Activated T-helper 1 cell treated with anti-CD3 and anti-CD28 coated beads, Interleukin-12 subunit alpha, Interleukin-12 subunit beta, Interleukin-2, Interleukin-4 antibody, amounts not matched to agents 30 ng/mL and 10 ng/mL and 1 ng/mL, durations not matched to agents 14 hours and 24 hours and 36 hours (primary cell): ENCODE measurements at places on chromosomes 4 and X. TPM values are rescaled to one million over a fixed set of nuclear protein-coding genes. Genes with fewer than 3 reads are reported as not detected.

DNA sequence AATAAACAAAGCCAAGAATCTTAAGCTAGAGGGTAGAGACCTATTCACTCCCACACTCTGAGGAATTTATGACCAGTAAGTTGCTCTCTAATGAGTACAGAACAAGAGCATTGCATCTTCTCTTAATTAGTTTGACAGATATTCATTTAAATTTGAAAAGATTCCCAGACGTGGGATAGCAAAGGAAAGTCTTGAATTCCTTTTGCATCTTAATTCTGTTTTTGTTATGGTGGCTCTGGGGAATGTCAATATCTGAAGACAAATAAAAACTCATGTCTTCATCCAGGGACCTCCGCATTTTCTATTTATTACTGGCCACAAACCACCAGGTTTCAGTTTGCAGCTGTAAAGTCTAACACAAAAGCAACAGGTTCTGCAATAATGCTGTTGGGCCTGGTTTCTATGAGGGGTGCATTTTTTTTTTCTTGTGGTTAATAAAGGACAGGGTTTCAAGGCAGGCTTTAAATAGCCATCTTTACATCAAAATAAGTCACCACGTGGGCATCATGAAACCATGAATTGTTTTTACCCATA, 172.3 kb downstream of the SHROOM3 start:
- DNase-seq: no peak

- no peak for DNase-seq
Measured at GRCh38 chr4:67700116-67700737, 728 bp downstream of the UBA6 start.

DNA sequence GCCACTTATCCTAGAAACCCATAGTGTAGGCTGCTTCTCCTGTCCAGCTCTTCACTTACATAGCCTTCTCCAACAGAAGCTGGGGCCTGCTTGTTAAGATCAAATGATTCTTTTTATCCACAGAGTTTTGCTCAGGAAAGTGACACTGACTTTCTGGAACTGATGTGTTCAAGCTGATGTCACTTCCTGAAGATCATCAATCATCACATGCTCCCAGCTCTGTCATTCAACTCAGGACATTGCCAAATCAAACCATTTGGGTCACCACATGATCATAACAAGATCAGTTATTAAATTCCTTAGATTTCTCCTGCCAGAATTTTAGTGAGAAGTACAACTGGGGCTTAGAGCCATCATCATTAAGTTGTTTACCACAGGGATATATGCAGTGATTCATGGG, 39.4 kb downstream of the GLRA3 start:
- DNase-seq: no peak

DNA sequence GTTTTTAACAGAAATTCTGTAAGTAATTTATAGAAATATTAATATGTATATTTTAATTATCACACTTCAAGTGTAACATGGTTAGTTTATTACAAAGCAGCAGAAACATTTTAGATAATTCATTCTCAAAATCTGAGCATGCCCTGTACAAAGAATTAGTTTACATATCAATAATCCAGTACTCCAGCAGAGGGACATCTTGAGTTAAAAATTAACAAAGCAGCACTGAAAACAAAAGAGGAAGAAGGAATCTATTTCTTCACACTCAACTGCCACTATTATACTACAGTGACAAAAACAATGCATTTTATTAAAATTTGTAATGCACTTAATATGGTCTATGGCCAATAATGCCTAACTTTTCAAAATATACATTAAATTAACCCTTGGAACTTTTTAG, 179.1 kb upstream of the KLHL4 start:
- no peak for DNase-seq

- no peak for DNase-seq
Measured at GRCh38 chr4:148044089-148044911, 312.4 kb downstream of the ARHGAP10 start.

GRCh38 chr4:142314247-142314646, 531.9 kb downstream of the INPP4B start:
- DNase-seq: no peak

DNA sequence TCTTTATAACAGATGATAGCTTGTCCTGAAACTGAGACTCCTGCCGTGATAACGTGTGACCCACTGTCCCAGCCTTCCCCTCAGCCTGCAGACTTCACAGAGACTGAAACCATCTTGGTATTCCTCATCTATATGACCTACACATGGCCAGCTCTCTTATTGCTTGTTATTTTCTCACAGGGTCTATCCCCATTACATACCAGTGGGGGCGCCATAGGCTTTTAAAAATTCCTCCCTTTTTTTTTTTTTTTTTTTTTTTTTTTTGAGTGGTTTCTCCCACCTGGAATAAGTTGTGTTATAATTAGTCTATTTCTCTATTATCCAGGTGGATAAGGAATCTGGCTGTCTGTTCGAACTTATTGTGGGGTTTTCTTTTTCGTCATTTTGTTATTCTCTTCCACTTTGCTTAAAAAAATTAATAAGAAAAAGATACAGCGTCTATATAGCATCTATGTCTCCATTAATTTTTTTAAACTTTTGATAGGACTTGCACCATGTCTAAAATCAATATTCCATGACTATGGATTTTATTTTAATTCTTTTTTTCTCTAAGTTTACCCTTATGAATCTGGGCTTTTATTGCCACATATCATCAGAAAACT, 47.2 kb downstream of the GYG2 start:
- DNase-seq: no peak

DNA sequence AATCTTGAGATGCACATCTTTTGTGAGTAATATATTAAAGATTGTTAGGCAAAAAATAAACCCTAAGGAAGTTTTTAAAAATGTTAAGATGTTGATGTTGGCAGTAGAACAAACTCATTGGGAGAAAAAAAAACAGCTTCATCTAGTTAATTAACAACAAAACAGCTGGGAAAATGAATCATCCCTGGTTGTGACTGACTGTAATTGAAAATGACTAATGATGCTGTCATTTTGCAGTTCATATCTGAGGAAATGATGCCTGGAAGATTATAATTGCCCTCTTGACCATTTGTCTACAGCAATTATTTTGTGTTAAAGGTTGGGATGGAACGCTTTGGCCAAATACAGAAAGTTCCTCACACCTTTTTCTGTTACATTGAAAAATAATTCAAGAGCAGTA, 760.4 kb upstream of the FTHL17 start:
- DNase-seq: no peak

DNA sequence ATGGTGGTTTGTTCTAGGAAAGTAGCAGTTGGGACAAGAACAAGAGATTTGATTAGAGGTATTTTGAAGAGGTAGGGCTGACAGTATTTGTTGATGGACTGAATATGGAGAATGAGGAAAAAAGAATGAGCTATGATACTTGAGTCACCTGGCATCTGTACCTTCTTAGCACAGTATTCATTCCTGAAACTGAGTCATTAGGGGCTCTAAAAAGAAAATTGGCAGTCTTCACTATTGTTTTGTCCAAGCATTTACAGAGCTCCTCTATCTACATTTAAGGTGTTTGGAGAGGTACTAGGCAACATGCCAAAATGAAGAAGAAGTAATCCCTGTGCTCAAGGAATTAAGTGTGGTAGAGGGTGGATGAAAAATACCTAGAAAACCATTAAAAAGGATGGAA, 165.8 kb downstream of the SHROOM4 start:
- no peak for DNase-seq

- DNase-seq: no peak
Measured at GRCh38 chrX:132365490-132365889, 123.3 kb downstream of the MBNL3 start.

- DNase-seq: no peak
Measured at GRCh38 chr4:55397520-55398321, 2.0 kb downstream of the TMEM165 start.

DNA sequence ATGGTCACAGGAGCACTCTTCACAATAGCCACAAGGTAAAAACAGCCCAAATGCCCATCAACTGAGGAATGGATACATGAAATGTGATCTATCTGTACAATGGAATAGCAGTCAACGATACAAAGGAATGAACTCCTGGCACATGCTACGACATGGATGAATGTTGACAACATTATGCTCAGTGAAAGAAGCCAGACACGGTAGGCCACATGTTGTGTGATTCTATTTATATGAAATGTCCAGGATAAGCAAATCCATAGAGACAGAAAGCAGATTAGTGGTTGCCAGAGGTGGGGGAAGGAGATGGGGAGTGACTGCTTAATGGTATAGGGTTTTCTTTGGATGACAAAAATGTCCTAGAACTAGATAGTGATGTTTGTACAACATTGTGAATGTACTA, 58.7 kb upstream of the GPM6B start:
- DNase-seq: no peak

DNA sequence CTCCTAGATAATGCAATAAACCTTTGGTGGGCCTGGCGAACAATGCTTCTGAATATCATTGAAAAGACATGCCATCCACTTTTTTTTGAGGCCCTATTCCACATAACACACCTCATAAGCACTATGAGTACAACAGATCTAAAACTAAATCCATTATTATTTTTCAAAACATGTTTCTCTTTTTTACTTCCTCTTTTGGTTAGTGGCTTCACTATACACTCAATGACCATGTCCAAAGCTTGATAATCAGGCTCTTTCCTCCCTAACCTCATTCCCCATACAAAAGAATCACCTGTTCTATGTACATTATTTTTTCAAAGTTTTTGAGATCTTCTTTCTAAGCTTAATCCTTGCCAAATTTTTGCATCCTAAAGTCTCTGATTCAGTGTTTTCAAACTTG, 20.4 kb upstream of the NPY2R start:
- DNase-seq: no peak

GRCh38 chrX:75997692-75998091, 175.2 kb upstream of the PBDC1 start:
- no peak for DNase-seq

- DNase-seq: no peak
Measured at GRCh38 chr4:163548481-163549243, 54.2 kb downstream of the TMA16 start.

GRCh38 chrX:31847773-31848172, 775.9 kb upstream of the FTHL17 start:
- DNase-seq: no peak

DNA sequence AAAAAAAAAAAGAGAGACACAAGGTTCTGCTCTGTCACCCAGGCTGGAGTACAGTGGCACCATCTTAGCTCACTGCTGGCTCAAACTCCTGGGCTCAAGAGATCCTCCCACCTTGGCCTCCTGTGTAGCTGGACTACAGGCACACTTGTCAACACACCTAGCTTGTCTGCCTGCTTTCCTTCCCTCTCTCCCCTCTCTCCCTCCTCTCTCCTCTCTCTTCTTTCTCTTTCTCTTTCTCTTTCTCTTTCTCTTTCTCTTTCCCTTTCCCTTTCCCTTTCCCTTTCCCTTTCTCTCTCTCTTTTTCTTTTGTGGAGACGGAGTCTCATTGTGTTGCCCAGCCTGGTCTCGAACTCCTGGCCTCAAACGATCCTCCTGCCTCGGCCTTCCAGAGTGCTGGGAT, 132.1 kb downstream of the DIPK2B start:
- DNase-seq: no peak

DACH2 gene
- not detected in 2 replicates for total RNA-seq

SPANXA2 gene
- not detected in 2 replicates for total RNA-seq

TRIML2 gene
- total RNA-seq: not detected in 2 replicates

TCEAL9 gene
- total RNA-seq: 0.13 and 0.32 TPM in 2 replicates

SPON2 gene
- total RNA-seq: 12.1 and 16.3 TPM in 2 replicates

GPR50 gene
- total RNA-seq: not detected in 2 replicates

ERCC6L gene
- total RNA-seq: 7.4 and 7.5 TPM in 2 replicates

CLTRN gene
- total RNA-seq: 0.17 TPM in 1 of 2 replicates, not detected in the other

NXF2B gene
- not detected in 2 replicates for total RNA-seq

CDS1 gene
- not detected in 2 replicates for total RNA-seq
